ENCODE measurements at places on chromosomes 11 and 22. TPM values are rescaled to one million over a fixed set of nuclear protein-coding genes. Genes with fewer than 3 reads are reported as not detected.
A peak's percentile ranks its signal among the peaks of the same experiment; 100 is the strongest.

BMAL1 gene
- 93.6 TPM for total RNA-seq

LGALS1 gene
- total RNA-seq, result 14.3 TPM

RPS19BP1 gene
- 78.2 TPM for total RNA-seq

- peaks cover 83% of the 10 kb centered on the region for H3K27me3 ChIP-seq
- H3K27ac ChIP-seq, result no peak overlapping the region
- peak overlapping the region; percentile 56 for H3K4me3 ChIP-seq
- H3K36me3 ChIP-seq, result no peaks in the 10 kb centered on the region
- DNase-seq, result no peak
- peaks cover 3% of the 10 kb centered on the region for H3K4me1 ChIP-seq
Observed at GRCh38 chr11:120511820-120512738, 531 bp downstream of the GRIK4 start.

DNA sequence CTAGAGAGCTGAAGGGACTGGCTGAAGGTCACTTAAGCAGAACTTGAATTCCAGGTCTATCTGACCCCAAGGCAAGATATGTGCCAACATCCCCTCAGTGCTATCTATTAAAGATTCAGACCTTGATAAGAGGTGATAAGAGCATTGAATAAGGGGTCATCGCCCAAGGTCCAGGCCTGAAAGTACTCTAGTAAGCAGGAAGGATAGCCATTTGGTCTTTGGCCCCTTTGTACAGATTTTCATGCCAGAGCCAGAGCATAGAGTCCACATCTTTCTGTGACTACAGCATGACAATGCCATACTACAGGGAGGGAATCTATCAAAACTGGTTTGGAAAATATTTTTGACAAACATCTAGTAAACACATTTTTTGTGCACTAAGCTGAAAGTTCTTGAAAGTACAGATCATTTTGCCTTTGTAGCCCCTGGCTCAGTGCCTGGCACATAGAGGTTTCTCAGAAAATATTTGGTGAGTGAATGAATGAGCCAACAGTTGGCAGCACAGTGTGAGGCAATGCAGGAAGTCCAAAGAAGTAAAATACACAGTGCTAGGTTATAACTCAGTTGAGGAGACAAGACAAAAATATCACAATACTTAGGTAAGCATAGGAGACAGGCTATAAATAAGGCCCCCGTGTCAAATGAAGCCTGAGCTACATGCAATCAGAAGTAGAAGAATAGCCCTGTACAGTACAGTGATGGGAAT, 15.1 kb upstream of the RRAS2 start:
- DNase-seq, result no peak
- H3K27ac ChIP-seq, result no peak overlapping the region
- no peaks in the 10 kb centered on the region for H3K36me3 ChIP-seq
- peaks cover 4% of the 10 kb centered on the region for H3K27me3 ChIP-seq

- no peaks in the 10 kb centered on the region for H3K27me3 ChIP-seq
- DNase-seq, result peak; percentile 98
- H3K4me1 ChIP-seq, result peaks cover 50% of the 10 kb centered on the region
- H3K4me3 ChIP-seq, result peak within 1 kb of the TSS; percentile 94
Observed at GRCh38 chr11:65261591-65262380, at the start of gene POLA2. Gene POLA2 (plus strand): TSS chr11:65261962. CDS start chr11:65262293, 331 bp downstream.

DNA sequence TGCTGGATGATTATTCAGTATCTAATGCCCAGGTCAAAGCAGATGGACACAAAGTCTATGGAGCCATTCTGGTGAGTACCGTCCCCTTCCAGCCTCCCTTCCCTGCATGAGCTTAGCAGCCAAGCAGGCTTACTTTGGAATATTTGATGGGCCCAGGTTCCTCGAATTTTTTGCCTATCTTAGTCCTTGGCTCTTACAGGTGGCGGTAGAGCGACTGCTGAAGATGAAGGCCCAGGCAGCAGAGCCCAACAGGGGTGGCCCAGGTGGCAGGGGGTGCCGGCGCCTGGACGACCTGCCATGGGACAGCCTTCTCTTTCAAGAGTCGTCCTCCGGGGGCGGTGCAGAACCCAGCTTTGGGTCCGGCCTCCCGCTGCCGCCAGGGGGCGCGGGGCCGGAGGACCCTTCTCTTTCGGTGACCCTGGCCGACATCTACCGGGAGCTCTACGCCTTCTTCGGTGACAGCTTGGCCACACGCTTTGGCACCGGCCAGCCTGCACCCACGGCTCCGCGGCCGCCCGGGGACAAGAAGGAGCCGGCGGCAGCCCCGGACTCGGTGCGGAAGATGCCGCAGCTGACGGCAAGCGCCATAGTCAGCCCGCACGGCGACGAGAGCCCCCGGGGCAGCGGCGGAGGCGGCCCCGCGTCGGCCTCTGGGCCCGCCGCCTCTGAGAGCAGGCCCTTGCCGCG, 741 bp upstream of the TMEM179B start:
- H3K27ac ChIP-seq, result peak overlapping the region; percentile 92
- no peaks in the 10 kb centered on the region for H3K27me3 ChIP-seq
- peak; percentile 85 for DNase-seq
- H3K36me3 ChIP-seq, result no peaks in the 10 kb centered on the region

DNA sequence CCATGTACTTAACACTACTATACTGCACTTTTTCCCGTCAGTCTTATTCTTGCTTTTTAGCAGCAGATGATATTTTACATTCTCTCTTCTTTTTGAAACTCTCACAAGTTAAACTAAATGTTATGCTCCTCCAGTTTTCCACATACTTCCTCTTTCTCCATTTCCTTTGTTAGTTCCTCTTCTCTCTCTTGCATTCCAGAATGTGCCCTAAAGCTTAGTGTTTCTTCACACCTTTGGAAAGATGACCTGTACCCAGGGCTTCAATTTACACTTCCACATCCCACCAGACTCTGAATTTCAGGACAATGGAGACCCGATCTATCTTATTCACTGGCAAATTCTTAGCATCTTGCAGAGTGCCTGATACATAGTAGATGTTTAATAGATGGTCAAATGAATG, 51.8 kb downstream of the APIP start:
- no peak overlapping the region for H3K4me3 ChIP-seq
- peaks cover 2% of the 10 kb centered on the region for H3K27me3 ChIP-seq
- H3K27ac ChIP-seq, result no peak overlapping the region
- no peak for DNase-seq

DNA sequence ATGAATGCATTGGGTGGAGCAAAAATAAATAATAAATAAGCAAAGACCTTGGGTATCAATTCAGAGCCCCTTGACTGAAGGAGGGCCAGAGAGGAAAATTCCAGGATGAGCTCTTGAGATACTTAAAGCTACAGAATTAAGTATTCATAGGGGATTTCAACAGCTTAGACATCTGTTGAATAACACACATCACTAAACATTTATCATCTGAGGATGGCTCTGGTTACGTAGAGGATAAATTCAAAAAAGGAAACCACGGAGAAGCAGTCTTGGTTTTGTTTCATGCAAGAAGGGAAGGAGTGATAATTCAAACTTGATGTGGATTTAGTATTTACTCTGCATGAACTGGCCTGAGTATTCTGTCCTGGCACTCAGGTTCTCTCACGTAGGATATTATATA, 29.8 kb downstream of the ARHGAP42 start:
- H3K4me3 ChIP-seq, result no peak overlapping the region
- no peak overlapping the region for H3K27ac ChIP-seq
- no peak for DNase-seq
- H3K27me3 ChIP-seq, result no peaks in the 10 kb centered on the region
- H3K36me3 ChIP-seq, result no peaks in the 10 kb centered on the region
- no peaks in the 10 kb centered on the region for H3K4me1 ChIP-seq

GRCh38 chr11:85118151-85118550, 509.0 kb downstream of the DLG2 start:
- no peak overlapping the region for H3K4me3 ChIP-seq
- H3K27me3 ChIP-seq, result no peaks in the 10 kb centered on the region
- DNase-seq, result no peak
- no peaks in the 10 kb centered on the region for H3K4me1 ChIP-seq

DNA sequence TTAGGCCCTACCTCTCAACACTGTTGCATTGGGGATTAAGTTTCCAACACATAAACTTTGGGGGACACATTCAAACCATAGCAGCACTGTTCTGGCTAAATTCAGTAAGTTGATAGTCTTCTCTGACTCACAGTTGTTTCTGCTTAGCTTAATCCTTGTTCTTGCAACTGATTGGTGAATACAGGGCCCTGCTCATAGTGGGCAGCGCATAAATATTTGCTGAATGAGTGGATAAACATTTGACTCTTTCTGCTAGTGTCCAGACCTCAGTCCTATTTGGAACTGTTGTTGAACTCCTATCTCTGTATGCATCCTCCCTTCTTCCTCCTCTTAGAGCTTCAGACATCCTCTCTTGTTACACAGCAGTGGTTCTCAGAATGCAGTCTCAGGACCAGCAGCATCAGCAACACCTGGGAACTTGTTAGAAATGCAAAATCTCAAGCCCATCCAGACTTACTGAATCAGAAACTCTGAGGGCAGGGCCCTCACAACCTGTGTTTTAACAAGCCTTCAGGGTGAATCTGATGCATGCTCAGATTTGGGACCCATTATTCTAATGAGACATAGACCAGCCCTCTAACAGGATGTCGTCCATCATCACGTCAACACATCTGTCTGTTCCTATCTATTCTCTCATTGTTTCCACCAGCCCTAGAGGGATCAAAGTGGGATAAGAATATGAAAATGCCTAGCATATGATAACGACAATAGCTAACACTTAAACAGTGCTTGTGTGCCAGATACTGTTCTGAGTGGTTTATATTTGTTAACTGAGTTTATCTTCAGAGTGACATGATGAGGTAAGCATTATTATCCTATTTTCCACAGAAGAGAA, 22.3 kb downstream of the SPON1 start:
- DNase-seq, result no peak
- H3K4me3 ChIP-seq, result no peak overlapping the region
- no peak overlapping the region for H3K27ac ChIP-seq
- H3K27me3 ChIP-seq, result no peaks in the 10 kb centered on the region
- H3K36me3 ChIP-seq, result no peaks in the 10 kb centered on the region
- no peaks in the 10 kb centered on the region for H3K4me1 ChIP-seq
